ENCODE measurements at places on chromosomes 1 and 21.

DNA sequence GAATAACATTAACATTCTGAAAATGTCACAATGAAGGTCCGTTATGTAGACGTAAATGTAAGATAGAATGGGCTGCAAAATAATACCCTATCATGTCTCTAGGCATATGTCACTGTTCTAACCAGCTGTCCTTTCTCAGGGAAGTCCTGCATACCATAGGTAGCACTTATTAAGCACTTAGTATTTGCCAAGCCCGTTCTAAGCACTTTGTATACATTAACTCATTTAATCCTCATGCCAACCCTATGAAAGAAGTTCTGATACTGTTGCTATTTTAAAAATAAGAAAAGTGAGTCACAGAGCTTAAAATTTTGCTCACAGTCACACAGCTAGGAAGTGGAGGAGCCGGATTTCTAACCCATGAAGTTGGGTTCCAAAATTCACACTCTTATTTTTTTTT, 15.7 kb downstream of the GAS5 start:
- no peak for DNase-seq

GRCh38 chr1:17060306-17060749, 6.5 kb upstream of the SDHB start:
- DNase-seq: no peak

GRCh38 chr1:45880930-45881329, 77.5 kb downstream of the MAST2 start:
- DNase-seq: no peak

- peak; percentile 50 for DNase-seq
Observed at GRCh38 chr1:92804721-92805201, 19.9 kb upstream of the EVI5 start.

GRCh38 chr1:82706741-82707140, 906.0 kb downstream of the ADGRL2 start:
- no peak for DNase-seq

DNA sequence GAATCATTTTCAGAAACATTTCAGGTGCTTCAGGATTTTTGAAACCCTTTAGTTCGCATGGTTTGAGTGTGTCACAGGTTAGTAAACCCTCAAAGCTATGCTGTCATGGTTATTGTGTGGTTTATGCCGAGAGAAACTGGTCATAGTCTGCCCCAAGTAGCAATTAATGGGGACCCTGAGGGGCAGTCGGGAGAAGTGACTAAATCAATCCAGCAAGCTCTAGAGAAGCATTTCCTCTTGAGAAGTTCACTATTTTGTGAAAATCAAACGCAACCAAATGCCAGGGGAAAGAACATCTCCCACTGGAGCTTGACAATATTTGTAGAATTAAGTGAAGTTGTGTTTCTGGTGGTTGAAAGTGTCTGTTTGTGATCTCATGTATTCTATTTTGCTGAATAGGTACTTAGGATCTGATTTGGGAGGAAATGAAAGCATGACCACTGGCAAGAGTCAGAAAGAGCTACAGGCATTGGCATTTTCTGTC, 63.0 kb upstream of the BACH1 start:
- DNase-seq: no peak

Measured in eye (tissue), 1 donor.